ENCODE measurements at places on chromosomes 6 and 20.

GRCh38 chr6:18577491-18577890 lies 190.3 kb downstream of the RNF144B start:
- no peak for DNase-seq

GRCh38 chr20:46089167-46089416 lies 670 bp downstream of the NCOA5 start:
- no peak for DNase-seq

- no peak for DNase-seq
Observed at GRCh38 chr20:3871550-3872265, 17.5 kb upstream of the PANK2 start.

DNA sequence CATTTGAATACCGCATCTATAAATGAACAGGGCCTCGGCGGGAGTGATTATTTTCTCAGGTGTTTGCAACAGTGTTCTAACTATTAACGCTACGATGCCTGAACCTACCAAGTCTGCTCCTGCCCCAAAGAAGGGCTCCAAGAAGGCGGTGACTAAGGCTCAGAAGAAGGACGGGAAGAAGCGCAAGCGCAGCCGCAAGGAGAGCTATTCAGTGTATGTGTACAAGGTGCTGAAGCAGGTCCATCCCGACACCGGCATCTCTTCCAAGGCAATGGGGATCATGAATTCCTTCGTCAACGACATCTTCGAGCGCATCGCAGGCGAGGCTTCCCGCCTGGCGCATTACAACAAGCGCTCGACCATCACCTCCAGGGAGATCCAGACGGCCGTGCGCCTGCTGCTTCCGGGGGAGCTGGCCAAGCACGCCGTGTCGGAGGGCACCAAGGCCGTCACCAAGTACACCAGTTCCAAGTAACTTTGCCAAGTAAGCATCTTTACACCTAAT lies 70.9 kb downstream of the HFE start:
- DNase-seq: no peak

GRCh38 chr6:91317247-91317835 lies 730.5 kb upstream of the MAP3K7 start:
- DNase-seq: no peak

GRCh38 chr6:74578339-74578738 lies 627.5 kb downstream of the COL12A1 start:
- peak; percentile 69 for DNase-seq
